ENCODE measurements at places on chromosomes 4 and X. TPM values are rescaled to one million over a fixed set of nuclear protein-coding genes. Genes with fewer than 3 reads are reported as not detected.

Gene TBCK
- total RNA-seq = 36.9 TPM

Gene GABRQ
- total RNA-seq = not detected

Gene NAA11
- not detected for total RNA-seq

Gene PAGE2B
- 2.0 TPM for total RNA-seq

Gene GPC4
- not detected for total RNA-seq

Gene ATOH1
- not detected for total RNA-seq

Gene SLC30A9
- total RNA-seq = 33.9 TPM

Gene TIGD4
- total RNA-seq = 0.53 TPM
